ENCODE measurements at places on chromosomes 1 and 21.

- DNase-seq: no peak
Measured at GRCh38 chr1:92365378-92366039, 66.7 kb downstream of the RPAP2 start.

DNA sequence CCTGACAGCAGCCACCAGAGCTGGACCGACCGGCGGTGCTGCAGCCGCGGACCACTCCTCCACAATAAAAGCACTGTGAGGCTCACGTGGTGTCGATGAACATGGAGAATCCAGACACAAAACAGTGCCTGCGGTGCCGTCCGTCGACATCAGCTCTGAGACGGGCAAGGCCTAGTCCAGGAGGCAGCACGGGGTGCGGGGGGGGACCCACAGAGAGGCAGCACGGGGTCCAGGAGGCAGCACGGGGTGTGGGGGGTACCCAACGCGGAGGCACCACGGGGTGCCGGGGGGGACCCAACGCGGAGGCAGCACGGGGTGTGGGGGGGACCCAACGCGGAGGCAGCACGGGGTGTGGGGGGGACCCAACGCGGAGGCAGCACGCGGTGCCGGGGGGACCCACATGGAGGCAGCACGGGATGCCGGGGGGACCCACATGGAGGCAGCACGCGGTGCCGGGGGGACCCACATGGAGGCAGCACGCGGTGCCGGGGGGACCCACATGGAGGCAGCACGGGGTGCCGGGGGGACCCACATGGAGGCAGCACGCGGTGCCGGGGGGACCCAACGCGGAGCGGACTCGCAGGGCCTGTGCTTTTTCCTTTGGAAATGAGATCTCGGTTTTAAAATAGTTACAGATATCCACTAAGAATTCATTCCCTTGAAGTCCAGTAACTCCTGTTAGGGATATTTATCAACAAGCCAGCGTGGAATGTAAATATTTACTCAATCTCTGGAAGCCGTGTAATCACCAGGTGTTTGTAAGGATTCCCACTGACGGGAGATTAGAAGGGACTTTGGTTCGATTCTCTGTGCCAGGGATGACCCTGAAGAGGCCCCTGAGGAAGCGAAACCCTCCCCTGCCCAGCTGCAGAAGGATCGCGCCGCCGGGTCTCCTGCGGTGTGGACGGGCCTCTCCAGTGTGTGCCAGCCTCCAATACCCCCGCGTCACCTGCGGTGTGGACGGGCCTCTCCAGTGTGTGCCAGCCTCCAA is 52.1 kb downstream of the COL6A1 start:
- no peak for DNase-seq

GRCh38 chr1:201422436-201423030 is 1.0 kb upstream of the TNNI1 start:
- no peak for DNase-seq

- peak; percentile 32 for DNase-seq
Measured at GRCh38 chr1:37634244-37634991, at the start of gene RSPO1. Gene RSPO1, minus strand, starts transcription at chr1:37634892. Its CDS starts 5,231 bp downstream, at chr1:37629661.

DNA sequence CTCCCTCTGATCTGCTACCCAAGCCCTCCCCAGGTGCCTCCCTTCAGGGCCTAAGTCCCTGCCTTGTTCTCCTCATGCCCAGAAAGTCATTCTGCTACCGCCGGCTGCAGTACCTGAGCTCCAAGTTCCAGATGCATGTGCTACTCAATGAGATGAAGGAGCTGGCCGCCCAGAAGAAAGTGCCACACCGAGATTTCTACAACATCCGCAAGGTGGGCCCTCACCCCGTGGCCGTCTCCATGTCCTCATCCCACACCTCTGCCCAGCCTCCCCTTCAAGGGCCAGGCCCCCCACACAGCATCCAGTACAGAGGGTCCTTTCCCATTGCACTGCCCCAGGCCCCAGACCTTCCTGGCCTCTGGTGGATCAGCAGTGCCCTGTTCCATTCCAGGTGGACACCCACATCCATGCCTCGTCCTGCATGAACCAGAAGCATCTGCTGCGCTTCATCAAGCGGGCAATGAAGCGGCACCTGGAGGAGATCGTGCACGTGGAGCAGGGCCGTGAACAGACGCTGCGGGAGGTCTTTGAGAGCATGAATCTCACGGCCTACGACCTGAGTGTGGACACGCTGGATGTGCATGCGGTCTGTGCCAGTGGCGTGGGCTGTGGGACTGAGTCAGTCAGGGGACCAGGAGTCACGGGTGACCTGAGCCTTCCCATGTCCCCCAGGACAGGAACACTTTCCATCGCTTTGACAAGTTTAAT is 8.2 kb downstream of the AMPD2 start:
- DNase-seq: no peak

DNA sequence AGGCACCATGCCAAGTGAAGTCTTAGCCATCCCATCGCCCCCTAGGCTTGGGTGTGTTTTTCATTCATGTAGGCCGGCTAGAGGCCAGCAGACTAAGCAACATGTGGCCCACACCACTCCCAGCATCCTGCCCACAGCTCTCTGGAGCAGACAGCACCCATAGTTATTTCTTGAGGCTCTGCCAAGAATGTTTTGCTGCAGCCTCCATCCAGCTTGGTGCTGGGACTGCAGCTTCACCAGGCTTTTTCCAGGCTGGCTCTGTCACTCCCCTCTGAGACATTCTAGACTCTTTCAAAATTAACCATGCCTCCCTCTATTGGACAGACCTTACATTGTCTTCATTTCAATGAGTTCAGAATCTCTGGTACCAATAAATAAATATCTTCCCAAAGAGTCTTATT is 104.2 kb downstream of the DUSP10 start:
- peak; percentile 35 for DNase-seq

- DNase-seq: no peak
Measured at GRCh38 chr1:115082949-115083348, 6.4 kb downstream of the TSPAN2 start.

DNA sequence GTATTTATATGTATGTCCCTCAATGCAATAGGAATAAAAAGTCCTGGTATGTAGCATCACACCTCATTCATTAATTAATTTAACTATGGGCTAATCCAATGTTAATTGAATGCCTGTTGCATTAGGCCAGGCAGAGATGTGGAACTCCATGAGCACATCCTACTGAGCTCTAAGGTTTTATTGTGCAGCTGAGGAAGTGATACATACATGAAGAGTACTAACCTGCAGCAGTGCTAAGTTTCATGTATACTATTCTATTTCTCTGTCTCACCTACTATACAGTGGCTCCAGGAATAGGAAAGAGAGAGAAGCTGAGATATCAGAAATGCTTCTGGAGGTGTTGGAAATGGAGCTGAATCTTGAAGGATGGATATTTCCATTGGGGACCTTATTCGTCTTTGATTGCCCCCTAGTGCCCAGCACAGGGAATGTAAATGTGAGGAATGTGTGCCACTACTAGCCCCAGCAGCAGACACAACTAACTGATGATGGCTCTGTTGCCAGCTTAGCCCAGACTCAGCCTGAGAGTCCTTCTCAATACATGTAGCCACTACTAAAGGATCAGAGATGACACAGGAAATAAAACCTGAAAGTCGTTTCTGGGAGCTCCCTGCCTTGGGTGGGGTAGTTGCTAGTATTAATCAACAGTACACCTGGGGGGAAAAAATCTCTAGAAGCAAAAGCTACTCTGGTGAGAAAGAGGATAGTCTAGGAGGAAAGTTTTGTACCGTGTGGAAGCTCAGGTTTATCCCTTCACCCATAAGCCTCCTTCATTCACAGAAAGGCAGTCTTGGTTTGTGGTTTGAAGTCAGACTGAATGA is 173.3 kb upstream of the FOXD3 start:
- DNase-seq: peak; percentile 47

DNA sequence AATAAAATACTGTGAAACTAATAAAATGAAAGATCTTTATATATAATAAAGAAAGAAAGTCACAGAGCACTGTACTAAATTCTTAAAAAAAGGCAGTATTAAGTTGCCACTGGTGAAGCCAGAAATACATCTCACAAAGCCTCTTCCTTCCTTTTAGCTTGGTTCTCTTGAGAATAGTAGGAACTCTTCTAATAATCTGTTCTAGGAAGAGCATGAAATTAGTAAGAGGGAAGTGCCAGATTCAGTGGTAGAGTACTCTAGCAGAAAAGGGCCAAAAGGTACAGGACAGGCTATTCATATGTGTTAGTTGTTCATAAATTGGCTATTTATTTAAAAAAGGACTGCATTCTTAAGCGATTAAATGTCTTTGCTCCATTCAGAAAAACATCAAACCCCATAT is 33.7 kb downstream of the CTTNBP2NL start:
- DNase-seq: no peak

DNA sequence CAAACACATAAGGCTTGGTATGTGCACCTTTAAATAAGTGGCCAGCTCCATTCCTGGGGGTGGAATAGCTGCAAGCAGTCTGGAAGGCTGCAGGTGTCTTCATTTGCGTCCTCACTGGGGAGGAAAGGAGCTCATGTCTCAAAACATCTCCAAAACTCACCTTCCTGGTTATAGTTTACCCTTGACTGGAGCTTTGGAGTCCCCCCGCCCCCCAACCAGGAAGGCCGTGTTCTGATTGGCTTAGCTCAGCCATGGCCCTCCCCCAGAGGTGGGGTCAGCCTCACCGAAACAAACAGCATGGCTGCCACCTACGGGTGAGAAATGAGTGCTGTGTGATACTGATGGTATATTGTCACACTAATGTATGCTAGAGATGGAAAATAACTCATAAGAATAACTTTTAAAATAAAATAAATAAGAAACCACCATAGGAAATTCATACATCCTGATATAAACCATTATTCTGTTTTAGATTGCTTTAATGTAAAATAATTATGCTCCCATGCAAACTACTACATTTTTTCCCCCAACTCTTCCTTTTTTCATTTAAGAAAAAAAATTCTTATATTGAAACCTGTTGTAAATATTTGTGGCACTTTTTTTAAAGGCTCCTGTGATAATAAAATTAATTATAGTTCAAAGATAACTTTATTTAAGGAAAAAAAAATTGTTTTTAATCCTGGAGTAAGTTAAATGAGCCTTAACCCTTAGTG is 90.8 kb downstream of the ZP4 start:
- peak; percentile 26 for DNase-seq

DNA sequence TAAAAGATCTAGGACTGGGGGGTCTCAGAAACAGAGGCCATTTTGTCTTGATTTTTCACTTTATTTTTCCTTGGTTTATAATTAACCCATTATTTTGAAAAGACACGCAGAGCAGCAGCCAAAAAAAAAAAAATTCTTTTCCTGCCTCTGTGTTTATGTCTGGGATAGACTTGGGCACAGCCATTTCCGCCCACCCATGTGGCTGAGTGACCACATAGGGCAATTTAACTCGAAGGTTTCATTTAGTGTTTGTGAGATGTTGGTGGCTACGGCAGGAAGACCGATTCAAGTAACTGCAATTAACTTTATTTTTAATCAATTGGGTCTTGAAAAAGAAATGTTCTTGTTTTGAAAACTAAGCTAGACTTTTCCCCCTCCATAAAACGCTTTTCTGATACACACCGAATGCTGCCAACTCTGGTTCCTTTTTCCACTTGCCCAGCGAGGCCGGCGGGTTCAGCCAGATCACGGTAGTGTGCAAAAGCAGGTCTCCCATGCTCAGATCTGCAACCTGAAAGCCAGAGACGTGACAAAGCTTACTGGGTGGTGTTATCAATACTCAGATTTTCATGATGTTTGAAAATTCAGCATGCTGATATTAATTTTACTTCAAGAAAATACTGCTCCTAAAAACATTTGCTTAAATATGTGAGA is 97.4 kb upstream of the KRTAP19-8 start:
- DNase-seq: no peak

- no peak for DNase-seq
Measured at GRCh38 chr1:229147072-229147471, 123.8 kb upstream of the RAB4A start.

DNA sequence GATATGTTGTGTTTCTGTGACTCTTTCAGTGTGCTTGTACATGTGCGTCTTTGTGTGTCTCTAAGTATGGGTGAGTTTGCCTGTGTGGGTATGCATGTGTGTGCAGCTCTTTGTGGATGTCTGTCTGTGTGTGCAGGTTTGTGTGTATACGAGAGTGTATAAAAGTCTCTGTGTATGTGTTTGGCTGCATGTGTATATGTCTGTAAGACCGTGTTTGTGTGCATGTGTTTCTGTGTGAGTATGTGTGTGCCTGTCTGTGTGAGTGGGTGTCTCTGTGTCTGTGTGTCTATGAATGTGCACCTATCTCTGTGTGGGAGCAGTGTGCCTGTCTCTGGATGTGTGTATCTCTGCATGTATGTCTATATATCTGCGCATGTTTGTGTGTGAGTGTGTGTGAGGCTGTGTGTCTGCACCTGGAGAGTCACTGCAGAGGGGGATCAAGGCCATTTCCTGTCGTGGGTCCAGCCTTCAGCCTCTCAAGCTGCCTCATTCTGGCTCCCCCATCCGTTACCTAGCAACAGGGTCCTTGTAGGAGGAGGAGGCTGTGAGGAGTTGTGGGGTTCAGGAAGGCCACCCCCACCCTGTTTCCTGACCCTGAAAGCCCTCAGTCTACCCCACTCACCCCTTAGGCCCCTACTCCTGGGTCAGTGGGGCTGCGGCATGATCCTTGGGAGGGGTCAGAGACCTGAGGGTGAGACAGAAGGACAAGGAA is 10.4 kb downstream of the FGR start:
- DNase-seq: no peak

GRCh38 chr1:243680860-243681259 is 169.2 kb downstream of the AKT3 start:
- no peak for DNase-seq

DNA sequence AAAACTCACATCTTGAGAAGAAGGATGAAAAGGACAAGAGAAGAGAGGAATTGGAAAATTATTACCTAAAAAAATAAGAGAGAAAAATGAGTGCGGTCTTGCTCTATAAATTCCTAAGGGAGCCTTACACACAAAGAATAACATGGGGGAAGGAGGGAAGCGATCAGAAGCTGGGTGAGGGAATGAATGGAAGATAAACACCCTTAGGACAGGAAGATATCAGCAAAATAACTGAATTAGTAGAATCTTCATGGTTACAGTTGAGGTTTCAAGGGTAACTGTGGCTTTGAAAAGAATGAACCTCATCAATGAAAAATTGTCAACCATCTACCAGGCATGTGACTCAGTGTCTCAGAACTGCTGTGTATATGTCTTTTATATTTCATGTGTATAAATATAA is 192.5 kb upstream of the FOXD3 start:
- no peak for DNase-seq

DNA sequence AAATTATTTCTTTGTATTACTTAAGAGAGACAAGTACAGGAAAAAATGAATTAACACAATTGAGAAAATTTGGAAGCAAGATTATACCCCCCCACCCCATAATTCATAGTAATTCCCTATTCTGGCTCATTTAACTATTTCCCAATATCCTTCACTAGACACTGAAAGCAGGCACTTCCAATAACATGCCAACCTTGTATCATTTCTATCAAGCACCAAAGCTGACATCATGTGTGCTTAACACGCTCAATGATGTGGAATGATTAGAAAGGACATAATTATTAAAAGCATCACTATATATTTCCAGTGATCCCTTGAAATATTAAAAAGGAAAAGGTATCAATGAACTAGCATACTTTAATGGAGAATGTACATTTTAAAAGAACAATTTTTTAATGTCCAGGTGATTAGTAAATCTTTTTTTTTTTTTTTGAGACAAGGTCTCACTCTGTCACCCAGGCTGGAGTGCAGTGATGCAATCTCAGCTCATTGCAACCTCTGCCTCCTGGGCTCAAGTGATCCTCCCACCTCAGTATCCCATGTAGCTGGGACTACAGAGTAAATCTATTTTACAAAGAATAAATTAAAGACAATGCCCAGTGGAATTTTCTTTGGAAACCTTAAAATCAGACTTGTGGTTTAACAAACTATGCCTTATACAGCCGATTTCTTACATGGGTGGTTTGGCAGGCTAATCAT is 443.9 kb downstream of the DSCAM start:
- no peak for DNase-seq

GRCh38 chr1:244841273-244841927 is 5.9 kb downstream of the COX20 start:
- DNase-seq: no peak

- peak; percentile 22 for DNase-seq
Measured at GRCh38 chr1:227758366-227758765, 23.1 kb downstream of the SNAP47 start.
